Aortic smooth muscle cell (primary cell): ENCODE measurements at places on chromosomes 11 and 22. TPM values are rescaled to one million over a fixed set of nuclear protein-coding genes. Genes with fewer than 3 reads are reported as not detected.

The MS4A2 gene
- not detected in 2 replicates for total RNA-seq

The TEAD1 gene
- 54.4 and 72.1 TPM in 2 replicates for total RNA-seq

The PANX3 gene
- total RNA-seq, result not detected in 2 replicates

The PATE2 gene
- total RNA-seq, result 0.13 and 0.44 TPM in 2 replicates

The KMT5B gene
- 25.6 and 26.4 TPM in 2 replicates for total RNA-seq

The CLCF1 gene
- total RNA-seq, result 4.7 and 7.7 TPM in 2 replicates

The INS gene
- not detected in 2 replicates for total RNA-seq
